Frontal cortex (tissue), 4 donors: ENCODE measurements at places on chromosomes 7 and 10. TPM values are rescaled to one million over a fixed set of nuclear protein-coding genes. Genes with fewer than 3 reads are reported as not detected.

Gene JAKMIP3
- 4.1 TPM for total RNA-seq

Gene IRF5
- 1.2 TPM for total RNA-seq

Gene FGFBP3
- total RNA-seq = 18.3 TPM

Gene NPY
- total RNA-seq = 41.2 TPM

Gene APBB1IP
- total RNA-seq = 0.82 TPM
